ENCODE measurements at places on chromosomes 5 and 9.

DNA sequence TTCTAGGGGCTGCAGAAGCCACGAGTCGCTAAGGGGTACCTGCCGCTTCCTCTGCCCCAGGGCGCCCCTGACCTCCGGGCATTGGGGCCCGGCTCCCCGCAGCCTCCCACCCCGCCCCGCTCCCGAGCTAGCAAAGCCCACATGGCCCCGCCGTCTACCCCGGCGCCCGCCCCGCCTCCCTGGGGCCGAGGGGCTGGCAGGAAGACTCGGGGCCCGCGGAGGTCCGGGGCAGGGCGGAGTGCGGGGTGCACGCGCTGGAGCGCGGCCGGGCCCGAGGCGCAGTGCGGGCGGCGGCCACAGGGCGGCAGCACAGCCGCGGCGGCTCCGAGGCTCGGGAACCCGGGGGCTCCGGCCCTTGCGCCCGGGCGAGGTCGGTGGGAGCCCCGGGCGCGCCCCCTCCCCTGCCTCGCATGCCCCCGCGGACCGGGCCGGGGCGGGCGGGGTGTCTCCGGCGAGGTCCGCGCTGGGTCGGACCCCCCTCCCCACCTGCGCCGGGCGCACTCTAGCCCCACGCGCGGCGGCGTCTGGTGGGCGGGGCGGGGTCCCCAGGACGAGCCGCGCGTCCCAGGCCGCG is 6.7 kb downstream of the NRARP start:
- DNase-seq: peak; percentile 70

DNA sequence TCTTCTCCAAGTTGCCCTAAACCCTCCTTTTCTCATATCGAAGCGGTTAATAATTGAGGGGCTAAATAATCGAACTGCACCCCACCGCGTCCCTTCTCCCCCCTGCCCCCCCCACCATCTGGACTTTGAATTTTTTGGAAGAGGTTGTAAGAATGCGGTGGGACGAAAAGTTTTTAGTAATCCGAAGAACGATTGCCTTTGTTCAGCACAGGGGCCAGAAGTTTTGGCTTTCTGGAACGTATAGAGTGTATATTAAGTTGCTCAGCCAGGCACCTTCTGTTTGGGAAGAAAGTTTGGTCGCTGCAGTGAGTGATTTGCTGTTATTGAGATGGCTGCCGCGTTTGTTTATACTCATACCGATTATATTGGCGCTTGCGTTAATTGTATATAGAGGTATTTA is 518 bp downstream of the ERBIN start:
- peak; percentile 17 for DNase-seq

- DNase-seq: no peak
Measured at GRCh38 chr5:173806270-173807035, 81.7 kb upstream of the CPEB4 start.

DNA sequence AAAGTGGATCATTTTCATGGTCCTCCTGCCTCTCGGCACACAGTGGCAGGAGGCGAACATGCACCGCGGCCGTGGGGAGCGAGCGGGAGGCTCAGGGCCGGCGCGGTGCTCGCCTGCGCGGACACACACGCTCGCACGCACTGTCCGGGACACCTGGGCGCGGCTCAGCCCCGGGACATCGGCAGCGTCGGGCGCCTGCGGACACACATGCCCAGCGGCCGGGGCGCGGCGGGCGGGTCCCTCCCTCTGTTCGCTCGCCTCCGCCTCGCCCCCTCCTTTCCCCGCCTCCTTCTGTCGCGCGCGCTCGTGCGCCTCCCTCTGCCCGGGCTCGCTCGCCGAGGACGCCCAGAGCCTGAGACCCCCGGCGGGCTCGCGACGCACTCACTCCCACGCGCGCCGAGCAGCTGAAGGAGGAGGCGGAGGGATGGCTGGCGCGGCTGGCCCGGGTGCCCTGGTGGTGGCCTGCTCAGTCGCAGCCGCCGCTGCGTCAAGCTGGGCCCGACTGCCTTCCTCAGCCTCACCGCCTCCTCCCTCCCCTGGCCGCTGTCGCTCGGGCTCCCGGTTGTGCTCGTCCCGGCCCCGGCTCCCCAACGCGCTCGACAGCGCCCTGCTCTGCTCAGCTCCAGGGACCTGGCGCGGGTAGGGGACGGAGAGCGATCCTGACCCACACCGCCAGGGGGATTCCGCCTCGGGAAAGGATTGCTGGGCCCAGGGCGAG is at the start of gene FRMD3:
Gene FRMD3 (minus strand): TSS at position 230 of the 718 bp plus-strand sequence. CDS start 170 bp downstream, at position 60.
- DNase-seq: peak; percentile 63

DNA sequence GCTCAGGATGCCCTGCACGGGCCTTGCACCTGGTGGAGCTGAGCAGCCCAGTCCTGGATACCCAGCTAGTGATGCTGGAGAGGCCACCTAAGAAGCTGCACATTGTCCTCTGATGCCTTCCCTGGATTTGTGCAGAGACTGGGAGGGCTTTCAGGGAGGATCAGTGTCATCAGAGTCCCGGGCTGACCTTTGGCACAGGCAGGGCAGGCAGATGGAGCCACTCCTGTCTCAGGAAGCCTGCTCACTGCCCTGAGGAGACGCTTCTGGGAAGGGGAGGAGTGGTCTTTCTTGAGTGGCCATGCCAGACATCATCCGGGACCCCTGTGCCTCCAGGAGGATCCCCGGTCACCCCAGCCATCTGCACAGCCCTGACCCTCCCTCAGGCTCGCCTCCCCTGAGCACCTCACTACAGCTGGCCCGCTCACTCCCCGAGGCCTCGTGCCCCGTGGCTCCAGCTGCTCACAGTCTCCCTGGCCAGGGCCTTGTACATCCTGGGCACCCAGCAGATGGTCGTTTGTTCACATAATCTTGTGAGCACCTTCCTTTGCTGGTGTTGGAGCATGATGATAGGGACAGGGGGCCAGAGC is 47.2 kb upstream of the FCN2 start:
- DNase-seq: no peak

DNA sequence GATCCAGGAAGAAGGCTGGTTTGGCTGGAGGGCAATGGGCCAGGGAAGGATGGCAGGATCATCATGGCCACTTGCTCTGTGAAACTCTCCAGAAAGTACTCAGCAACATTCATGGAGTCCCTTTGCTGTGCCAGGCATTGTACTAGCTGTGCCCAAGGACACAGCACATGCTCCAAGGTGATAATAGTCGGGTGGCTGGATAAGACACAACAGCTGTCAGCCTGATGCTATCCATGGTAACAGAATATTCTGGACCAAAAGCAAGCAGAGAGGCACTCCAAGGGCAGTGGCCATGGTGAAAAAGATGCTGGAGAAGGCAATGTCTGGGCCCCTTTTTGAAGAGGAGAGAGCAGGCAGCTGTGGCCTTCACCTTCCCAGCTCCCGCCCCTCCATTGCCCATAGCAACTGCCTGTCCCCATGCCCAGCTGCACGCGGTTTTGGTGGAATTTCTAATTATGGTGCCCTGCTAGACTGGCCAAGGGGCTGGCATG is 113.8 kb upstream of the CPEB4 start:
- no peak for DNase-seq

DNA sequence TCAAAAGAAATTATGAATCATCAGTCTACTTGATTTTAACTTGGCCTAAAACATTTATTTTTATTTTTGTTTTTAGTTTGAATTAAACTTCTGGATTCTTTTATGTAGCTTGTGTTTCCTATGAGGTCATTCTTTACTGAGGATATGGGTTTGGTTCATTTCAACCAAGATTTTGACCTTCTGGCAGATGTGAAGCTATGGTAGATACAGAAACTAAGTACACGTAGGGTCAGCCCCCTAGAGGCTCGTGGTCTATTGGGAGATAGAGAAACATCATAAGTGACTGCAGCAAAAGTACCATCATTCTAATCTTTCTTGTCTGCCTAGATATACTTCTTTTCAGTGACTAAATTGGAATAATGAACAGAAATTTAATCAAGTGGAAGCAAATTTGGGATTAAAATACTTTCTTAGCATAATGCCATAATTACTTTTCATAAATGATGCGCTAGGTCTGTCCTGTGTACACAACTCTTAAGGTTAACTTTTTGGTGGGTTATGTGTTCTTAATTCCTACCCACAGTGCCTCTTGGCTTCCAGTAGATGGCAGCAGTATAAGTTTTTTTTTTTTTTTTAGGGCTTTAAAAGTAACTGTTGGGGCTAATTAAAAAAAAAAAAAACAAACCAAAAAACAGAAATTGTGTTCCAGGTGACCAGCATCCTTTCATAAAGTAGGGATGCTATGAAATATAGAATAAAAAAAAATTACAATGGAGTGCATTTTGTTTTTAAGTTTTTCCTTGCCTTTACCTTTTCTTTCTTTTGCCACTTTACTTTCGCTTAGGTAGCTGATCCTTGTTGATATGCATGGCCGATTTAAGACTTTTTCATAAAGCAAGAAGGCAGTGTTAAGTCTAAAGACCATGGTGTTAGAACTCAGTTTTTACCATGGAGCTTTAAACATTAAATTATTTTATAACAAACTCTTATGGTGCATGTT is 49.9 kb downstream of the LRRTM2 start:
- peak; percentile 13 for DNase-seq

GRCh38 chr9:12368569-12368968 is 324.6 kb upstream of the TYRP1 start:
- no peak for DNase-seq

DNA sequence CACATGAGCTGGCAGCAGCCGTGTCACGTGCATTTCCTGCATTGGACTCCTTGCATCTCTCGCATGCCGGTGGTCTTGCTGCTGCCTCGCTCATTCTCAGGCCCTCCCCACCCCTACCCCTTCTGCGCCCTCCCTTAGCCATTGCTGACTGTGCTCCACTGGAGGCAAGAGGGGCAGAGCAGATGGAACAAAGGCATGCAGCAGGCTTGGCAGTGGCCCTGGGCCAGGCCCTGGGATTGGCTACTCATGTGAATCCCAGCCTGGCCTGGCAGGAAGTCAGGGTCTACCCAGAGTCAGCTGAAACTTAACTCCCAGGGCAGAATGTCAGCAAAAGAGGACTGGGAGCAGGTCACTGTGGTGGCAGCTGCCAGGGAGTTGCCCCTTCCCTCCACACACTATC is 62.3 kb downstream of the TSTD2 start:
- DNase-seq: no peak

- no peak for DNase-seq
Measured at GRCh38 chr5:173963182-173963838, 25.7 kb upstream of the C5orf47 start.

- no peak for DNase-seq
Measured at GRCh38 chr5:35679357-35679756, 61.7 kb downstream of the SPEF2 start.

Data from stimulated activated CD4-positive, alpha-beta T cell treated with anti-CD3 and anti-CD28 coated beads, Interleukin-15, amount 100 ng/mL, for 24 hours (primary cell).